Ammon's horn (tissue), 1 donor: ENCODE measurements at places on chromosomes 5 and 9.

DNA sequence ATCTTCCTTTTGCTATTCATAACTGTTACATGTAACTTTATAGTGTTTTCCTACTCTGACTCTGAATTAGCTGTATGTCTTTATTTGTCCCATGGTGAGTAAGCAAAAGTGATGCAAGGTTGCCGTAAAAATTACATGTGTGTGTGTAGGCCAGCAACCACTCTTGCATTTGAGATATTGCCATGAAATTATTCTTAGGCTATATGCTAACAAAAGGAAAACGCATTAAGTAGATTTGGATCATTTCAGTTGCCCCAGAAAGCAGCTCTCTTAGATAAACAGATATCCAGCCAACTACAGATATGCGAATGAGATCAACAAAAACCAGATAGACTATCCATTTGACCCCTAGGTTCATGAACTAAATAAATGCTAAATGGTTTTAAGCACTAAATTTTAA, 73.6 kb downstream of the CYLC2 start:
- no peak for DNase-seq

GRCh38 chr9:90827181-90827871, 25.7 kb downstream of the SYK start:
- no peak for DNase-seq

DNA sequence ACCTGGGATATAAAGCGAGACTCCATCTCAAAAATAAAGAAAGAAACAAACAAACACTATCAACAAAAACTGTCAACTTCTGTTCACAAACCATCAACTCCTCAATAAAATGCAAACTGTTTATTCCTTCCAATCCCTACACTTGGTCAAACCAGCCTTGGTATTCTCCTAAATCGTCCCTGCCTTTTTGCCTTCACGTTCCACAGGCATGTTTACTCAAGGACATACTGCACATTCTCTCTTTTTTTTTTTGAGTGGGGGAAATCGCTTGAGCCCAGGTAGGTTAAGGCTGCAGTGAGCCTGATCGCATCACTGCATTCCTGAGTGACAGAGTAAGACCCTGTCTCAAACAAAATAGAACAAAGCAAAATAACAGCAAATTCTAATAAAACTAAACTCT, 13.0 kb downstream of the UBAP2 start:
- DNase-seq: no peak

DNA sequence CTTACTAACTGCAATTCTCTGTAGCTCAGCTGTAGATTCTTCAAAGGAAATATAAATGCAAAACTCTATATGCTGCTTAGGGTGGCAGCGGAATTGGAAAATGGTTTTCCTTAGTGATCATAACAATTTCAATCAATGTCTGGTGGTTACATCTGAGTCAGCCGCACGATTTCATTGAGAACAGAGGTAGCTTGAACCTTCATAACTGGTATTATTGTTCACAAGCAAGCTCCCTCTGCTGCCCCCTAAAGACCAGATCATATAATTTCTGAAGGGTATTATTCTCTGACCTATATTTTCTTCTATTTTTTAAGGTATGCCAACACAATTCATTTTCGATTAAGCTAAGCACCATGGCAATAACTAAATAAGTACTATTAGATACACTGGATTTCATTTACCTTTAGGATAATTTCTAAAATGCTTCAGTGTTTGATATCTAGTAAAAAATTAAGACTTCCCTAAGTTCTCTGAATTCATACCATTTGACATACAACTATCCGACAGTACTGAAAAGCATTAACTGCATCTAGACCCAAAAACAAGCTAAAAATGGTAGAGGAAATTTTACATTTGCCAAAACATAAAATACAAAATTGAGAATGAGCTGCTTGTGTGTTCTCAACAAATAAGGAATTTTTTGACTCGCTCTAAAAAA, 181.1 kb upstream of the SPEF2 start:
- DNase-seq: peak; percentile 5

DNA sequence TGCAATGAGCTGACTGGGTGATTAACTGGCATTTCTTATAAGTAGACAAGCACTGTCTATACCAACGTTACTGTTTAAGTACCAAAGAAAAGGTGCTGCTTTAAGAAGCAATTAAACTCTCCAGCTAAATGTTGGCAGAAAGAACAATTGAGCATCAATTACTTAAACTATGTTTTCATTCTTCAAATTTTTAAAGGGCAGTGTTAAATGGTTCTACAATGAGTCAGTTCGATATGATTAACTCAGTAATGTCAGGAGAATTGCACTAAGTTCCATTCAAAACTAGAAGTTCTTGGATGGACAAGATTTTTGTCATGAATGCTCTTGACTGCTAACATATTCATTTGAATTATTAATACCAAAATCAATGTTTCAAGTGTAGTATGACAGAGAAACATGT, 593.7 kb downstream of the DNAH5 start:
- DNase-seq: no peak

- peak; percentile 55 for DNase-seq
Observed at GRCh38 chr5:180090769-180091546, 19.4 kb upstream of the RNF130 start.

DNA sequence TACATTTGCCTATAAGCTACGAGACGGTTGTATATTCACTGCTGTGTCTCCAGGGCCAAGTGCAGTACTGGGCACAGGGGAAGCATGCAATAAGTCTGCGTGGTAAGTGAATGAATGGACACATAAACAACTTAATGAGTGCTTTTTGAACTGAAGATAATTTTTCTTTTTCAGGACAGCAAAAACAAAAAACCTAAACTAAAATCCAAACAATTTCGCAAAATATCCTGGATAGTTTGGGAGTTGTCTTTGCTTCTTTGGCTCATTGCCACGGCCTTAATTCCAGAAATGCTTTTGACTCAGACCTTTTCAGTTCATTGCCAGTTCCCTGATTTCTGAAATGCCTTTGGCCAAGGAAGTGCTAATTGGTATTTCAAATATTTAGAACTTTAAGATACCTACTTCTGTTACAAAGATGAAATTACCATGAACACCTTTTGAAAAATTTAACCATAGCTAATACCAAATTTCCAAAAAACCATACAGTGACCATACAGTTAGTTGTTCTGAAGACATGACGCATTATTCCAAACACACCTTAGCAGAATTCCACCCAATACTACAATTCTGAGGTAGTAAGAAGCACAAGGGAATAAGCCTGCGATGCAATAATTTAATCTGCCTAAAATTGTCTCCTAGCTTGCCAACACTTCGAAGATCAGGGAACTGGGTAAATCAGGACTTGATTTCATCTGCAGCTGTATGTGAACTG, 42.8 kb downstream of the TEK start:
- no peak for DNase-seq

- peak; percentile 40 for DNase-seq
Observed at GRCh38 chr5:56481428-56482357, 248.6 kb upstream of the ANKRD55 start.

GRCh38 chr9:130138791-130139190, 33.4 kb upstream of the NCS1 start:
- DNase-seq: peak; percentile 85

GRCh38 chr5:138611678-138612218, 36.5 kb upstream of the HSPA9 start:
- DNase-seq: no peak

GRCh38 chr5:36502608-36503007, 103.8 kb upstream of the SLC1A3 start:
- no peak for DNase-seq

DNA sequence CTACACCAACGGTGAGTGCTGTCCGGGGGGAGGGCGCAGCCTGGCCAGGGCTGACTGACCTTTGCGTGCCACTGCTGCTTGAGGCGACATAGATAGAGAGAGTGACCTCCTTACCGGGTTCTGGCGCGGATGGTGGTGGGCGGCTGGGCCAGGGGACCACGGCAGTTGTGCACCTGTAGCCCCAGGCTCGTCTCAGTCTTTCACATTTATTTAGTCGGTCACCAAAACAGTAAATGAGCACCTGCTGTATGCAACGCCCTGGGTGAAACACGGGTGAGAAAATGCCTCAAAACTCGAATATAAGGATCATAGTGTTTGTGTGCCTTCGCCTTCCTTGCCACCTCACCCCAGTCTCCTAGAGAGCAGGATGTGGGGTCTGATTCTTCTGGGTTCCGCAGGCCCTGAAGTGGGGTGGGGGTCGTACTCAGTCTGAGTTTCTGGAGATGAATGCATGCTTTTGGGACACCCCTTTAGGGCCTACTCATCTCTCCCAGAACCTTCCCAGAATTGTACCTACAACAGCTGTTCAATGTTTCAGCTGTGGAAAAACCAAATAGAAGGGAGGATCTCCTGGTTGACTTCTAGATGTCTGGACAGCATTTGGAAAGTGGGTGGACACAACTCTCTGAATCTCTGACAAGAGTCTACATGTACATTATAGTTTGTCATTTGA, 714 bp downstream of the SEC24A start:
- DNase-seq: no peak

DNA sequence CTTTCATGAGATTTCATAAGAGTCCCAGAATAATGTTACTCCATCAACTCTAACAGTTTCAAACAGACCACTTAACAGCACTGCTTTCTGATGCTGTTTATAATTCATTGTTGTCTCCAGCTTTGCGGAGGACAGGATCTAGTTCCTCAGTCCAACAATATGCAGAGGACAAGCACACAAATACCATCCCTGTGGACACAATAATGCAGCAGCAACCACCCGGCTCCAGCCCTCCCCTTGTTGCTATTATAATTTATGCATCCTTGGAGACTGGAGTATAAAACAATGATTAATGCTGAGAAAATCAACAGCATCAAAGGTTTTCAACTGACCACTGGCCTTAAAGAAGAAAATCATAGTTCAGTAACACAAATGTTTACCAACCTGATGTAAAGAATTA, 108.3 kb downstream of the DENND1A start:
- no peak for DNase-seq

GRCh38 chr9:34452568-34452967, 5.8 kb downstream of the FAM219A start:
- no peak for DNase-seq

- no peak for DNase-seq
Observed at GRCh38 chr5:102453716-102454115, 45.1 kb downstream of the SLCO6A1 start.

DNA sequence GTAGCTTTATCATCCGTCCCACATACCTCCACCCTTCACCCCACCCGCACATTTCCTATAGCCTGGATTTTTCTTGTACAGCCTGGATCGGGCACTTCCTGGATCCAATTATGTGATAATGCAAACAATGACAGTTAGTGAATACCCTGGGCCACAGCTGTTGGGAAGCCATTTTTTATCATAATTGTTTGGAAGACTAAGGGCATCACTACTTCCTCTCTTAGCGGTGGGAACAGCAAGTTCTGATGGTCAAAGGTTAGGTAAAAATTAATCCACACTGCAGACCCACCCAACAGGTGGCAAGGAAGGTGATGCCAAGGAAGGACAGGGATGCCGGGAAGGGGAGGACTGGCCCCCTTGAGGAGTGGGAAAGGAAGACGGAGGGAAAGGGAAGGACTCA, 183.7 kb downstream of the SAXO1 start:
- DNase-seq: no peak

DNA sequence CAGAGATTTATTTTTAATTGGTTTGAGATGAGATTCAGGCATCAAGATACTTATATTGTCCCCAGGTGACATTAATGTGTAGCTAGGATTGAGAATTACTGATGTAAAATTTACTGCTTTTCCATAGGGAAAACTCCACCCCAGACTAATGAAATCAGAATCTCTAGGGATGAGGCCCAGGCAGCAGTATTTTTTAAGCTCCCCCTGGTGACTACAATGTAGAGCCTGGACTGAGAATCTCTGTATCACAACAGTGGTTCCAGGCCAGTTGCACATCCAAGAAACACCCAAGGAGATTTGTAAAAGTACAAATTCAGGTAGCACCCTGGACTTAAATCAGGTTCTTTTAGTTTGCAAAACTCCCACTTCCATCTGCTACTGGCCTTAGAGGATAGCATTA, 185.7 kb downstream of the MARCHF11 start:
- no peak for DNase-seq

DNA sequence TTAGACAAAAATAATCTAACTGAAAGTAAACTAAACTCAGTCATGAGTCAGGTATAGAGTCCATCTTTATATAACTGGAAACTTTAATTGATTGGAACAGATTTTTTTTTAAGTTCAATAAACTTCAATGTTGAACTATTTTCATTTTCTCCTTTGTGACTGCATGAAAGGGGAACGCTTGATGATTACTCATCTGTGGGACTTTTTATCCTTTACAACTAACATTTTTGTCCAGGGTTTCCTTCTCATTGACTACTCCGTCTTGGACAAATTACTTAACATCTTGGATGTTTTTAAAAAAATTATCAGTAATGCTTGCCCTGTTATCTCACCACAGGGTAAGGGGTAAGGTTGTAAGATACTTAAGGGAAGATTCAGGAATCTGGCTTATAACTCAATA, 1658.4 kb downstream of the MAT2B start:
- DNase-seq: no peak

GRCh38 chr5:128646176-128646575, 108.1 kb upstream of the FBN2 start:
- DNase-seq: no peak

DNA sequence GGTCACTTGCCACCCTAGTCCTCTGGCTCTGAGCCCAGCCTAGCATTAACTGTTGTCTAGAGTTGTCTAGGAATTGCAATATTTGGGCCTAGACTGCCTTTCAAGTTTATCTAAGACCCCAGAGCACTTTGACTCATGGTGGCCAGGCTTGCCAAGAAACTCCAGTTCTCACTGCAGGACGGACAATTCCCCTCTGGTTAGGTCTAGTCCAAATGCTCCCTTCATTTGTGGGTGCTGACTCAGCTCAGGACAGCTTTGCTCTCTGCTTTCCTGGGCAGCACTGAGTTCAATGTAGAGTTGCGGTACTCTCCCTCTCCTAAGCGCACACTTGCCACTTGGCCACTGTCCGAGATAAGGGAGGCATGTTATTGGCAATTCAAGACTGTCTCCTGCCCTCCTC, 619.4 kb downstream of the TLE1 start:
- no peak for DNase-seq

DNA sequence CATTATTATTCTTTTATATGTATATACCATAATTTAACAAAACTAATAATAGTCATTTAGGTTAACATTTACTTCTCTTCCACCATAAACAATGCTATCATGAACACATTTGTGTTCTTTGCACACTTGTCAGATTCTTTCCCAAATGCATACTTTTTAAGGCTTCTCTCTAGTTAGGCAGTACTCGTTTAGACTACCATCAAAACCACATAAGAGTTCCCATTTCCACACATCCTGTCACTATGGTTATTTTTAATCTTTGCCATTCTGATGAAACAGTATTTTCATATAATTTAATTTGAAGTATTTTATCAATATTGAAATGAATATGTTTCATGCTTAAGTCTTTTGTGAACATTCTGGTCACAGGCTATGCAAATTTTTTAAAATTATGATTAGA, 15.1 kb downstream of the DROSHA start:
- DNase-seq: no peak

- no peak for DNase-seq
Observed at GRCh38 chr9:103474156-103474555, 479.0 kb downstream of the CYLC2 start.

GRCh38 chr5:18292146-18292545, 657.9 kb downstream of the TAF11L14 start:
- no peak for DNase-seq

DNA sequence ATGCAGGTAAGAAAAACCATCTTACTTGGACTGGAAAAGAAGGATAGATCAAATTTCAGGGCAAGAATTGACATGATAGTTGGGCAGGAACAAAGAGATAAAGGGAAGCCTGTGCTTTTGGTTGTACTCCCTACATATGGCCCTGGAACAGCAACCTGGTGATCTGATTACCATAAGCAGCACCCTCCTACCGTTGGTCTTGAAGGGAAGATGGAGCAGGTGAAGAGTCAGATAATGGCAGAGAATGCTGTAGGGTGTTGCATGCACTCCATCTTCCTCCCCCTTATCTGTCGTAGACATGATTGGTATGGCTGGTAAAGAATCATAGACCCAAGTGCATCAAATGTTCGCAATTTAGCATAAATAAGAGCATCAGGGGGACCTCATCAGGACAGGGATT, 4.7 kb downstream of the IRGM start:
- no peak for DNase-seq
